Omental fat pad (tissue), 4 donors: ENCODE measurements at places on chromosomes 12 and 14. TPM values are rescaled to one million over a fixed set of nuclear protein-coding genes. Genes with fewer than 3 reads are reported as not detected.

DNA sequence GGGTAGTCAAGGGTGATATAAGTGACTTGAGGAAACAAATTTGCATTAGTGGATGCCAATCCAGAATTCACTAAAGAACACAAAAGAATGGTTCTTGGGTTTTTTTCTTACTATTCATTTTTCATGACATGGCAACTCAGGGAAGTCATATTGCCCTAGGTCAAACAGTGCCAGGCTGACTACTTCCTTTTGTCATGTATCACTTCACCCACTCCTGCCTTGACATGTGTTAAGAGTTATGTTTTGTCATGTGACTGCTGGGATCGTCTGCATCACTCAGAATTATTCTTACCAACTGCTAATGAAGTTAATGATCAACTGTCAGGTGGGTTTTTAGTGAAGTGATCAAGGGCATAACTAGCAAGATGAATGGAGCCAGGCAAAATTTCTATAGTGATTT lies 74.2 kb downstream of the PRORP start:
- no peak for DNase-seq

ZC3H14 gene
- 67.0 TPM for total RNA-seq

- no peak for DNase-seq
These were observed 160.6 kb downstream of the ADGRD1 start for GRCh38 chr12:131114271-131114670.

OTOGL gene
- total RNA-seq, result 0.36 TPM

- no peak for DNase-seq
These were observed 53.3 kb downstream of the BMAL2 start for GRCh38 chr12:27385766-27386564.

GRCh38 chr12:1523046-1523445 lies 71.3 kb downstream of the FBXL14 start:
- no peak for DNase-seq

CISTR gene
- not detected for total RNA-seq

GRCh38 chr14:74596741-74597450 lies 15.1 kb downstream of the LTBP2 start:
- DNase-seq, result no peak

DNA sequence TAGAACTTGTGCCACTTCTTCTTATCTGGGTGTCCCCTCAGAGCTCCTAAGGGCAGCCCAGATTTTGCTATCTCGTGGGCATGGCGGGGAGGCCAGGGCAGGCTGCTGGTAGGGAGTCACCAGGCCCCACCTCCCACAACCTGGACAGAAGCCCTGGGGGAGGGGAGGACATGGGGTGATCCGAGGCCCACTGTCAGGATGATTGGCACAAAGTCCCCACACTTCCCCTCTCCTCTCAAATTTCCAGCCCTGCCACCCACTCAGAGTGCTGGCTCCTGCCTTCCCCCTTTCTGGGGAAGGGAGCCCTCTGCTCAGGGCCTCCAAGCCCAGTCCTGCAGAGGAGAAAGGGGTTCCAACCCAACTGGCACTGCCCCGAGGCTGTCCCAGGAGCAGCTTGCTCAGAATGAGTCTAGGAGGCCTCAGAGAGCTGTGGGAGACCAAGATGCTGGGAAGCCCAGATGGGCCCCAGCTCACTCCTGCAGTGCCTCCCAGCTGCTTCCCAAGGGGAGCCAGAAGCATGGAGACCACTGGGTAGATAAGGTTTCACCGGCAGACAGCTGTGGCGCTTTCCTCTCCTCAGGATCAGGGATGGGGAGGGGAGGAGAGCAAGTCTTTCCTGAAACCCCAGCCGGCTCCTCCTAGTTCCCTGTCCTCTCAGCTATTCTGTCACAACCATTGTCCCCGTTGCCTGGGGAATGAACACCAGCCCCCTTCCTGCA lies 82.8 kb downstream of the B4GALNT3 start:
- DNase-seq, result no peak

DNA sequence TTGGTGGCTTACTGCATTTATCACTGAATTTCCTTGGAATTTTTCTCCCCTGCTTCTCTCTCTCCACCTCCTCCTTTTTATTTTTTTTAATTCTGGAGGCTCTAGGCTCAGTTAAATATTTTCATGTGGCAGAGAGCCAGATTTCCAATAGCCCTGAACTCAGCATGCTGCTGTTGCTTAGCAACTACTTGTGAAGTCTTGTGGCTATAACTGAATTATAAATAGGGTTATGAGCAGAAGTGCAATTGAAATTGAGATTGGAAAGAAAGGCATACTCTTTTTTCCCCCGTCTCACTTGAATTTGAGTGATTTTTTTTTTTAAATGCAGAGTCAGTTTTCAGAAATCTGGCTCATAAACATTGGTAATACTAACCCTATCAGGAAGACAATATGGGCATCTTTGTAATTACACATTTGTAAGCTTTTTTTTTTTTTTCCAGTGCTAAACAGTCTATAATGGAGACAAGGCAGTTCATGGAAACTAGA lies 38.3 kb downstream of the ATF7IP start:
- DNase-seq, result no peak

TAS2R30 gene
- total RNA-seq, result 2.5 TPM

TCL1A gene
- not detected for total RNA-seq

CLEC1B gene
- total RNA-seq, result not detected

HCAR2 gene
- total RNA-seq, result 5.5 TPM

LMNTD1 gene
- not detected for total RNA-seq

GRCh38 chr12:77062396-77062795 lies 3.0 kb downstream of the E2F7 start:
- no peak for DNase-seq

DNA sequence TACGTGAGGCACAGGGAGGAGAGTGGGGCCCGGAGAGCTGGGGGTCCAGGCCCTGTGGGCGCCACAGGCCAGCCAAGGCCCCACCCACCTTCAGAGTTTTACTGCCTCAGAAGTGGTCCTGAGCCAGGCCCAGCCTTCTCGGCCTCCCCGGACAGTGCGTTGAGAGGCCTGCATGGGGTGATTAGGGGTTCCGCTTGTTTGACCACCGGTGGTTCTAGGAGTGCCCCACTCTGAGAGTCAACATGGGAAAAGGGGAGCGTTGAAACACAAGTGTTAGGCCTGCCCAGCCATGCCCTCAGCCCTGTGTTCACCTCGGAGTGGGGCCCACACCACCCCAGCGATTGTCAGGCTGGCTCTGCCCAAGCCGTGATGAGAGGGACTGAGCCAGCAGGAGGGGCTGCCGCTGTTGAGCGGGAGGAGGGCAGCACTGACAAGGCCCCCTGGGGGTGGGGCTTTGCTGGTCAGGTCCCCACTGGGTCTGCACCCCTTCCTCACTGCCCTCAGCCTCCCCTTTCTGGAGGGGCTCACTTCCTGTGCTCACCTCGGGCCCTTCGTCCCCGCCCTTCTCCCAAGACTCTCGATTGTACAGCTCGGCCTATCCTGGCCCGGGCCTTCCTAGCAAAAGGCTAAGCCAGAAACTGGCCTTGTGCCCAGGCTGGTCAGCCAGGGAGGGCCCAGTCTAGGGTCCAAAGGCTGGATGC lies 4.8 kb downstream of the CKB start:
- DNase-seq, result no peak

DNA sequence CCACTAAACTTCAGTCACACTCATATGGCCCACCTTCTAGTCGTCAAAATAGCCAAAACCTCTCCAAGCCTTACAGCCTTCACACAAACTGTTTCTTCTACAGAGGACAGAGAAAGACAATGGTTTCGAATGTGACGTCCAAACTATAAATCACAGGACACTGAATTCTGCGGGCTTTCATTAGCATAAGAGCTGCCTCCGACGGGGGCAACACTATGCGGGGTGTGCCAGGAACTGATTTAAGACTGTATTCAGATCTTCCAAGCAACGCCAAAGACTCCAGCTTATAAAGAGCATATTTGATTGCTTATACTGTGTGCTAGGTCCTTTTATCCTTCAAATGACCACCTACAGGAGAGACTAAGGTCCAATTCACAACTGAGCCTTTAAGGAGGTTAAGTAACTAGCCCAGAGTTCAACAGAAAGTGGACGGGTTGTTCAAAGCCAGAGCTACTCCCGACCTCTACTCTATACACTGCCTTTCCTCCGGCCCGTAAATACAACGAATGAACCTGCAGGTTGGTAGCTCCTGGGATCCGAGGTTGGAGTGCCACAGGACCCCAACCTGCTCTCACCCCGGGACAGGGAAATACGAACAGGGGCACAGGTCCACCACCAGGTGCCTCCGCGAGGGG lies 575 bp downstream of the L2HGDH start:
- DNase-seq, result no peak

RHNO1 gene
- 8.8 TPM for total RNA-seq

CLEC12A gene
- 6.5 TPM for total RNA-seq

DNA sequence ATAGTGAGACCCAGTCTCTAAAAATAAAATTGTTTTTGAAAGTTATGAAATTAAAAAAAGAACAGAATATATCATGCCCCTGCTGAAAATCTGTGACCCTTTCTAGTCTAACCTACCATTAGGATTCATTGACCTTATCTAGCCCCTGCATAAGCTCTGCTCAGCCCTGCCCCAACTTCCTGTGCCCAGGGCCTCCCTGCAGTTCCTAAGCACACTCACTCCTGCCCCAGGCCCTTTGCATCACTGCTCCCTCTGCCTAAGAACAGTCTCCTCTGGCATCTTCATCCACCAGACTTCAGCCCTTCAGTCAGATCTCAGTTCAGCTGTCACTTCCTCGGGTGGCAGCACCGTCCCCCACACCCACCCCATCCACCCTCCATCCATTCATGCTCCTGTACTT lies 55.4 kb downstream of the SCARB1 start:
- DNase-seq, result no peak

- no peak for DNase-seq
These were observed 24.7 kb downstream of the TMEM63C start for GRCh38 chr14:77206261-77206824.

ARL1 gene
- 48.9 TPM for total RNA-seq

P2RX2 gene
- total RNA-seq, result 0.74 TPM

- no peak for DNase-seq
These were observed 118.2 kb upstream of the KITLG start for GRCh38 chr12:88698471-88698870.

GRCh38 chr12:130334937-130335336 lies 2.8 kb upstream of the PIWIL1 start:
- no peak for DNase-seq

DNA sequence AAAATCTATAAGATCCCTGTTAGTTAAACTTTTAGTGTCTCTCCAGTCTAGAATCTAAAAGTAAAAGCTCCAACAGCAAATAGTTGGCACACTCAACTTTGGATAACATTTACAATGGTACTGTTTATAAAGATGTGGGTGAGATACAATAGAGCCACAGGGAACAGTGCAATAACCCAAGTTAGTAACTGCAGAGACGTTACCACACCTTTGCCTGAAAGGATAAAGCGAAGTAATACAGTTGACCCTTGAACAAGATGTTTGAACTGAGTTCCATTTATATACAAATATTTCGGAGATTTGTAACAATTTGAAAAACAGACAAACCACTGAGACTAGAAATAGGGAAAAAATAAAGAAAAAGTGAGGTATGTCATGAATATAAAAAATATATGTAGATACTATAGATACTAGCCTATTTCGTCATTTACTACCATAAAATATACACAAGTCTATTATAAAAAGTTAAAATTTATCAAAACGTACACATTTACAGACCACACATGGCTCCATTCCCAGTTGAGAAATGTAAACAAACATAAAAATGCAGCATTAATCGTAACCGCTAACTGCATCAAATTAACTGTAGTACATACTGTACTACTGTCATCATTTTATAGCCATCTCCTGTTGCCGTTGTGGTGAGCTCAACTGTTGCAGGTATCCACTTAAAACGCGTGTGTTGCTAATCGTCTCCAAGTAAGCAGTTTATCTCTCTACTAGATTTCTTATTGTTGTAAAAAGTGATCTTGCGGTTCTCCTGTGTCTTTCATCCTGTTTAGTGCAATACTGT lies 56.5 kb upstream of the HIF1A start:
- DNase-seq, result no peak

- no peak for DNase-seq
These were observed 19.3 kb downstream of the CCDC62 start for GRCh38 chr12:122793685-122794106.

- DNase-seq, result no peak
These were observed 74.3 kb upstream of the GPHB5 start for GRCh38 chr14:63393012-63393411.

AMN gene
- 2.7 TPM for total RNA-seq

DNA sequence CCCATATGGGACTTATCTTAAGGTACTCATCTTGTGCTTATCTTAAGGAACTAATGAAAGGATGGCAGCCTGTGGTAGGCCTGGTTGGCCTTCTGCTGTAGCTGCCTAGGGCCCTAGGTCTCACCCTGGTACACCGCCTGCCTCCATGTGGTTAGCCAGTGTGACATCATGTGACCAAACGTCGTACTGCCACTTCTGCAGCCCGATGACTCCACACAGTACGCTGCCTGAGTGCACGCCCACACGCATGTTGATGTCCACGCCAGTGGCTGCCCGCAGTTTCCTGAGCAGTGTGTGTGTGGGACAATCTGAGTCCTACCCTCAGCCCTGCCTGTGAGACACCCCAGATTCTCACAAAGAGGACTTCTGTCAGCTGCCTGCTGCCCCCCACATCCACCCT lies 5.1 kb downstream of the ADCY4 start:
- DNase-seq, result no peak

- DNase-seq, result no peak
These were observed 280.2 kb upstream of the PWP1 start for GRCh38 chr12:107405436-107405835.

GRCh38 chr14:96863327-96863985 lies 66.3 kb downstream of the VRK1 start:
- no peak for DNase-seq

RGS6 gene
- total RNA-seq, result 5.2 TPM

DNA sequence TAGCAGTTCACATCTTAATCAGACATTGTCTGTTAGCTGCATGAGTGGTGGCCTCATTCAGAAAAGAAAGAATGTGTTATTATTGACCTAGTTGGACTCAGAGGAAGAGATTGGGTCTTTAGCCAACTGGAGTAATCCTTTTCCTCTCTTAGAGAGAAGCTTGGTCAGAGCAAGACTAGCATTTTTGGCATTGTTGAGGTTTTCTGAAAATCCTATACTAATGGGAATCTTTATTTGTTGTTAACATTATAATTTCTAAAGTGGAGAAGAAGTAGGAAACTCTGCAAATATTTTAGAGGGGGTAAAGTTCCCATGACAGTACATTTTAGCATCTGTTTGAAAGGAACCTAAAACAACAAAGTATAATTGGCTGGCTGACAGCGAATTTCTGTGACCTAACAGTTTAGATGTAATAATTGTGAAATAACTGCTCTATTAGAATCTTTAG lies 9.7 kb downstream of the TOX4 start:
- DNase-seq, result no peak

DNA sequence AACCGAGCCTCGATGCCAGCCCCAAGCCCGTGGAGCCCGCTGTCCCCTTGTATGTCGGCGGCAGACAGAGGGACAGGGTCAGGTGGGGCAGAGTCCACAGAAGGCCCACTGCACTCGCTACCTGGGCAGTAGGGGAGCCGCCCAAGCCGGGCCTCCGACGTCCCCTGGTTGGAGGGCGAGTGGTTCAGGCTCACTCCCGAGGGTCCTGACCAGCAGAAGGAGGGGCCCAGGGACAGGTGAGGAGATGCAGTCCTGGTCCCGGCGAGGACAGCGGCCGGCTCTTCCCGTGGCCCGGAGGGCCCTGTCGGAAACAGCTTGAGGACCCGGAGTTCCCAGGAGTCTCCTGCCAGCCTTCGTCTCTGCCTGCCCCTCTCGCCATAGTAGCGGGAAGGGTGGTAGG lies 216.7 kb upstream of the SFSWAP start:
- no peak for DNase-seq
